CD4-positive, alpha-beta memory T cell (primary cell): ENCODE measurements at places on chromosomes 7 and 10.
A peak's percentile ranks its signal among the peaks of the same experiment; 100 is the strongest.

GRCh38 chr7:158279539-158280447, 307.8 kb downstream of the PTPRN2 start:
- no peak for DNase-seq

DNA sequence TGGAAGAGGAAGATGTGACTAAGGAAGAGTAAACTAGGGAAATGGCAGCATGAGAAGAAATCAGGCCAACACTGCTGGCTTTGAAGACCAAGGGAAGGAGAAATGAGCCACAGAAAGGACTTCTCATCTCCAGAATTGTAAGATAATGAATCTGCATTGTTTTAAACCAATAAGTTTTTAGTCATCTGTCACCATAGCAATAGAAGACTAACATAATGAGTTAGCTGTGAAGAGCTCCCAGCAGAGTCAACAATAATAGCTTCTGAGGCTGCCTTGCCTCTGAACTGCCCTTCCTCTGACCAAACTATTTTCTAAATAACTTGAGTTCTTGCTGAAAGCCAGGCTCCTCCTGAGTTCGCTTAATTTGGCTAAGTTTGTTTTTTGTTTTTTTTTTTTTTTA, 103.6 kb downstream of the CACNA2D1 start:
- no peak for DNase-seq

DNA sequence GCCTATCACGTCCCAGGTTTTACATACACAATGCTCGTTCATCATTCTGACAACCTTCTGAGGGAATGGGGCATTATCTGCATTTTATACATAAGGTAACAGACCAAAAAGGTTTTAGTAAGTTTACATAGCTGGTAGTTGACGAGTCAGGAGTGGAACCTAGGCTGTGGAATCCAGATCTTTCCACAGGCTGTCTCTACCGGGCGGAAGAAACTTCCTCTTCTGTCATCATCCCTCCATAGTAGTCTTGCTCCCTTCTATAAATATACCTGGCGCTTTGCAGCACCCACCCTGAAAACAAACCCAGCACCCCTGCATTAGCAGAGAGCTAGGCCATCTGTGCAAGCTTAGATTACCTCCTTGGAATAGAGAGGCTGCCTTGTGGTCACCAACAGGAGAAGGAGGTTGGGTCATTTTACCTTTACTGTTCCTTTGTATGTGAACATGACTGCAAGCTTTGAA, 1.3 kb downstream of the TSPAN13 start:
- DNase-seq: no peak

DNA sequence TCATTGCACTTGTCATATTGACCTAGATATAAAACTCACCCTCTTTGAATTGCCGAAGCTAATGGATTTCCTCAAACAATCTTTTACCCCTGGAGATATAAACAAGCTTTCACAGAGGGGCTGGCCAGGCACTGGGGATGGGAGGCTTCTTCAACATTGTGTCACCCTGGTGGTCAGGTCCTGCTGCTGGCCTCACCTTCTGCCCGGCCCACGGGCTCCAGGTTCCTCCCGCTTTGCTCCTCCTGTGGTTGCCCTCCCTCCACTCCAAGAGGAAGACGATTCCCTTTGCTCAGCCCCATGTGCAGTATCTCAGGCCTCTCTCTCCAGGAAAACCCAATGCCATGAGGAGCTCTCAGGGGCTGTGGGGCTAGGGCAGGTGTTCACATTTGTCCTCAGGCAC, 118.1 kb upstream of the ADCY1 start:
- no peak for DNase-seq

- DNase-seq: no peak
Observed at GRCh38 chr10:124349231-124349995, 69.3 kb downstream of the OAT start.

- no peak for DNase-seq
Observed at GRCh38 chr7:35253710-35254495, at the start of gene TBX20. Gene TBX20, minus strand, starts transcription at chr7:35254100. Its CDS starts 480 bp downstream, at chr7:35253620.

GRCh38 chr10:104197364-104197763, 34.8 kb downstream of the CFAP43 start:
- no peak for DNase-seq

- no peak for DNase-seq
Observed at GRCh38 chr7:40582539-40582938, 447.7 kb downstream of the SUGCT start.

DNA sequence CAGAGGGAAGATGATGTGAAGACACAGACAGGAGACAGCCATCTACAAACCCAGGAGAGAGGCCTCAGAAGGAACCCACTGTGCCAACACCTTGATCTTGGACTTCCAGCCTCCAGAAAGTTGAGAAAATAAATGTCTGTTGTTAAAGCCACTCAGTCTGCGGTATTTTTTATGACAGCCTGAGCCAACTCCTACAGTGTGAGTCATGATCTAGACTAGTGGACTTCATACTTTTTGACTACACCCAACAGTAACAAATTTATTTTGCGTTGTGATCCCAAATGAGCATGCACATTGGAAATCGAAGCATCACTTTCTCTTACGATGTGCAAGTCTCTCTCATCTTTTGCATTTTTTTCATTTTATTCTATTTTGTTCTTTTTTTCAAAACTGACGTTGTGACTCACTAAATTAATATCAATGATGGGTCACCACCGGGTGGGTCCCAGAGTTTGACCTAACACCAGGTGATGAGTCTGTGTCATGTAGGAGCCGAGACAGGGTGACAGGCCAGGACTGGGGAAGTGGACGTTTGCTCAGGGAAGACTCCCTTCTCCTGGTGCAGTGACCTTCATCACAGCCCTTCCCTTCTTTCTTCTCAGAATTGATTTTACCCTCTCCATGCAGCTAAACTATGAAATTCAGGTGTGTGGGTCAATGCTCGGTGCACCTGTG, 28.9 kb downstream of the PHYH start:
- no peak for DNase-seq

DNA sequence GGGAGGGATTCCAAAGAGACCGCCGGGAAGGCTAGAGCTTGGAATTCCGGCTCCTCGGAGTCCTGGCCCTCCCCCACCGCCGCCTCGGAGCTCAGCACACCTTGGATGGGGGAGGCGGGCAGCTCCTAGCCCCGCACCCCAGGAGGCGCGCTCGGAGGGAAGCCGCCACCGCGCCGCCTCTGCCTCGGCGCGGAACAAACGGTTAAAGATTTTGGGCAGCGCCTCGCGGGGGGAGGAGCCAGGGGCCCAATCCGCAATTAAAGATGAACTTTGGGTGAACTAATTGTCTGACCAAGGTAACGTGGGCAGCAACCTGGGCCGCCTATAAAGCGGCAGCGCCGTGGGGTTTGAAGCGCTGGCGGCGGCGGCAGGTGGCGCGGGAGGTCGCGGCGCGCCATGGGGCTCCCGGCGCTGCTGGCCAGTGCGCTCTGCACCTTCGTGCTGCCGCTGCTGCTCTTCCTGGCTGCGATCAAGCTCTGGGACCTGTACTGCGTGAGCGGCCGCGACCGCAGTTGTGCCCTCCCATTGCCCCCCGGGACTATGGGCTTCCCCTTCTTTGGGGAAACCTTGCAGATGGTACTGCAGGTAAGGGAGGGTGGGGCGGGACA, at the start of gene CYP26A1:
Gene CYP26A1, plus strand, starts transcription at position 355 of the 608 bp plus-strand sequence. Its CDS starts 42 bp downstream, at position 397.
- no peak for DNase-seq

DNA sequence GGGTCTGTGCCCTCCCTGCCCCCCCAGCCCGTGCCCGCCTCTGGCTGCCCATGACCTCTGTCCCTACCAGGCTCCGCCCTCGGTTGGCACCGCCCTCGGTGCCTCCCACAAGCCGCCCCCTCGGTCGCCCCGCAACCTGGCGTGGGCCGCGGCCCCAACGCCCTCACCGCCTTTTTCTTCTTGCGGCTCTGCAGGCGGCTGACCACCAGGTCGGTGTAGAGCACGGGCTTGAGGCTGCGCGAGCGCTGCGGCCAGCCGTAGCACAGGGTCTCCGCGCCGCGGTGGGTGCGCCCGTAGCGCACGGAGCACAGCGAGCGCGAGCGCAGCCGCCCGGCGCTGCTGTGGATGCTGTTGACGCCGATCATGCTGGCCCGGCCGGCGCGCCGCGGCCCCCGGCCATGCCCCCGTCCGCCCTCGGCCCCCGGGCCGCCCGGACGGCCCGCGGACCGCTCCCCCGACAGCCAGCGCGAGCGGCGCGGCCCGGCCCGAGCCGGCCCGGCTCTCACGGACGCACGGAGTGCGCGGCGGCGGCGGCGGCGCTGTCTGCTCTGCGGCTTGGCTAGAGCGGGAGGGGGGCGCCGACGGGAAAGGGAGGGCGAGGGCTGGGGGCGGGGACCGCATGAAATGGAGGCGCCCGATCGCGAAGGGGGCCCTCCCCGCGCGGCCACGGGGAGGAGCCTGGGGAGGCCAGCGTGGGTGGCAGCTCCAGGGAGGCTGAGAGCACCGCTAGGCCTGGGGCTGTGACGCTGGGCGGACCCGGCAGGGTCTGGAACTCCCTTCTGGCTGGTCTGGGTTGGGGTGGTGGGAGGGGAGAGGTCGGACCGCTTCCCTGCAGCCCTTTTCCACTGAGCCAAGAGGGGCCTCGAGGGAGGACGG, 9.6 kb downstream of the PSD start:
- peak; percentile 64 for DNase-seq

DNA sequence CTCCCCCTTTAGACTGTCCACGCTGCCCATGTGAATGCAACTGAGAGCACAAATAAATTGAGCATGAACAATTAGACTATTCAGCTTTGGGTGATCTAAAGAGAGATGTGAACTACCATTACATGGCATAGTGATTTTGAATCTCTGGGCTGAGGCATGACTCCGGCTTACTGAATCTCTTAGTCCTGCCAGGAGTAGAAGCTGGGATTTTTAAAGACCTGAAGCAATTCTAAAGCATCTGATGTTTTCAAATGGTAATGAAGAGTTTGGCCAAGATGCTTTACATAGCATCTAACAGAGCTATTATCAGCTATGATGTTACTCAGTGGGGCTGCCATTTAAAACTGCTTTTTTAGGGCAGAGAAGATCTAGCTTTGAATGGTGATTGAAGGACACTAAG, 1059.1 kb downstream of the SORCS3 start:
- DNase-seq: no peak
